ENCODE measurements at places on chromosomes 1 and 21.

DNA sequence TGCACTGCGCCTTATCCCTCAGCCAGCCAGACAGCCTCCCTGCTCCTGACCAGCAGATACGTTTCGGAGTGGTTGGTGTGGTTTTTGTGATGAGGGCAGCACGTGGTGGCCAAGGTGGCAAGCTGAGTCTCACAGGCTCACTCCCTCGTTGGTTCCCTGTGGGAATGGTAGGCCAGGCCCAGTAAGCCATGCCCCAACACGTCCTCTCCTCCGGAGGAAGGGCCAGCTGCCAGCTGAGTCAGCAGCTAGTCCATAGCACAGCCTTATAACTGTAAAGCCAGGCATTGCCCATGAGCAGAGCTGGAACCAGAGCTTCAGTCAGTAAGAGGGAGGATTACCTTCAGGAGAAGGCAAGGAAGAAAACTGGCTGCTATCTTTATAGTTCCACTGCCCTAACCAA lies 29.5 kb downstream of the SZRD1 start:
- no peak for DNase-seq

DNA sequence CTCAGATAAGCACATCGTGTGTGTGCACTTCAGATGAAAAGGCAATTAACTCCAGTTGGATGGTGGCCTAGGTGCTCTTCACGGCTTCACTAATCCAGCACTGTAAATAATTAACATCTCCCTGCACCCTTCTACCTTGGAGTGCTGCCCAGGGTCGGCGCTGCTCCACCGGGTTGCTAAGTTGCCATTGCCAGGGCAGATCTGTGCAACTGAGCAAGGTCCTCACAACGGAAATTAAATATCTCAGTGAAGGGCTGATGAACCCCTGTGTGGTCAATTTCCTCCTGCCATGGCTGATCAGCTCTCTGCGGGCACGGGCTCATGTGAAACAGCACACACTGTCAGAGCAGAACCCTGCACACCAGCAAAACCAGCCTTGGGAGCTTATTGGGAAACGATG lies 63.2 kb downstream of the SYDE2 start:
- no peak for DNase-seq

DNA sequence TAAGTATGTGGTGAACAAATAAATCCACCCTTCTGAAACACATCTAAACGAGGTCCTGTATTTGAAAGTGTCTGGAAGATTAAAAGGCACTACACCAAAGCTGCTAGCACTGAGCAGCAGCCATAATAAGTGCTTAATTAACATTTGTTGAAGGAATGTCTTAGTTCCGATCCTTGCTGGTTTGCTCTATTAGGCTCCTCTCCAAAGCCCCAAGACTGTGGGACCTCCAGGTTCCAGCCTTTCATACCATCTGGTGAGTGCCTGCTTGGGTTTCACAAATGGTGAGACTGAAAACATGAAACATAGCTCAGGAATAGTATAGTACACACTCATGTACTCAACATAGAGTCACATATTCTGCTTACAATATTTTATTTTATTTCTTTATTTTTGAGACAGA lies 640 bp upstream of the CYP2J2 start:
- DNase-seq: no peak

DNA sequence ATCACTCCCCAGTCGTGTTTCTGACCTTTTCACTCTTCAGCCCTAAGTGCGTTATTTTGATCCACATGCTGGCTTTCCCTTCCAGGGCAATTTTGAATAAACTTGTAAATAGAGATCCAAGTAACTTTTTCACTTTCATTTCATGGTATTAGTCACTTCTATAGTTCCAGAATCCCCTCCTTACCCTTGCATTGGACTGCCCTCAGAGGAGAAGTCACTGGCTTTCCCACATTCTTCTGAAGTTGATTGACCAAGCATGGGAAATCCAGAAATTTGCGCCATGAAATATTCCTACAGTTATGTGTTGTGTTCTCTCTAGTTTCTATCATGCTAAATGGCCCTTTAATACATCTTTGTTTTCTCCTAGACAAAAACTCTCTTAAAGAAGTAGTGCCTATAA lies 177.3 kb upstream of the GORAB start:
- DNase-seq: no peak

DNA sequence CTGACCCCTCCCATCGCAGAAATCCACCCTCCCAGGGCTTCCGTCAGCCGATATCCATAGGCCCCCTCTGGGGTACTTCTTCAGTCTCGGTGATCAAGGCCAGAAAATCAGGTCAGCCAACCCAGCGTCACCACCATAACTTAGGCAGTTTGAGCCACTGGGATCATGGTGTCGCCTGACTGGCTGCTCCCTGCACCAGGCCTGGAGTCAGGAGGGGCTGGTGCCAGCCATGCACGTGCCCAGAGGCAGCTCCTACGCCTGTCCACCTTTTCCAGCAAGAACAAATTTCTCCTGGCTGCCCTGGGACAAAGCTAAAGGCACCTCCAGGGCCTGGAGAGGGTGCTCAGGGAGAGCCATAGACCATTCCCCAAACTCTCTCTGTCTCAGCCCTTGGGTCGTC lies 4.8 kb upstream of the CTRC start:
- no peak for DNase-seq

GRCh38 chr1:248800459-248800858 lies 25.3 kb downstream of the SH3BP5L start:
- DNase-seq: no peak

DNA sequence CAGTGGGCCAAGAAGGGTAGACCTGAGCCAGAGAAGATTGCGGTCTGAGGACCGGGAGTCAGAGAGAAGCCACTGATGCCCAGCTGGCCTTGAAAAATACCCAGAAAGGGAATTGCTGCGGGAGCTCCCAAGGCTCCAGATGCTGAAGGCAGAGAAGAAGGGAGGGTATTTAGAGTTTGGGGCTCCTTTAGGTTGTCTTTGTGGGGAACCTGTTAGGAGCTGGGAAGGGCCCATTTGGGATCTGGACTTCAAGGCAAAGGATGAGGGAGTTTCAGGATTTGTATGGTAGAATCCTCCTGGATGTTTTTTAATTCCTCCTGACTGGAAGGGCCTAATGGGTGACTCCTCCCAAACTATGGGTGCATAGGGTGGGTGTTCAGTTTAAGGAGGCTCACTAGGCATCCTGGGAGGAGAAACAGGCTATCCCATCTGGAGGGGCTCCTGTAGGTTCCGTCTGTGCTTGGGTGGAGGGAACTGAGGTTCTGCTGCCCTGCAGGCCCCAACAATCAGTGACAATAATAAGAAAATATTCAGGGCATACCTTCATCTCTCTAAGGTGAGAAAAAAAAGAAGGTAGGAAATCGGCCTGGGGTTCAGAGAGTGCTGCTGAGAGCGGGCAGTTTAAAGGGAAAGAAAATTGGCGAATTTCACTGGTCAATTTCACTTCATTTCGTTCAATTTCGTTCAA lies 5.1 kb downstream of the FOXD2 start:
- no peak for DNase-seq

DNA sequence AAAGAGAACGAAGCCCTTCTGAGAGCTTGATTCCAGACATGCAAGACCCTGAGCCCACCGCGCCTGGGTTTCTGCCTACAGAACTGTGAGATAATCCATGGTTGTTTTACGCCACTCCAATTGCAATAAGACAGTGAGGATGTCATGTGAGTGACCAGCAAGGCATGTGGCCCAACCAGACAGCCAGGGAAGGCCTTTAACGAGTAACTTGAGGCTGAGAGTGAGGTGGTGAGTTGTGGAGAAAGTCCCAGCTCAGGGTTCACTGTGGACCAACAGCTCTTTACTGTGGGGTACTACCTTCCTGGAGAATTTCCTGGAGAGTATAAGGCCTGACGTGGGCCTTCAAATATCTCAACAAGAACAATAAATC lies 153.9 kb downstream of the ETS2 start:
- DNase-seq: no peak

- no peak for DNase-seq
Measured at GRCh38 chr1:207343675-207344074, 22.2 kb downstream of the CD55 start.

GRCh38 chr21:29372063-29372802 lies 73.5 kb downstream of the BACH1 start:
- no peak for DNase-seq

DNA sequence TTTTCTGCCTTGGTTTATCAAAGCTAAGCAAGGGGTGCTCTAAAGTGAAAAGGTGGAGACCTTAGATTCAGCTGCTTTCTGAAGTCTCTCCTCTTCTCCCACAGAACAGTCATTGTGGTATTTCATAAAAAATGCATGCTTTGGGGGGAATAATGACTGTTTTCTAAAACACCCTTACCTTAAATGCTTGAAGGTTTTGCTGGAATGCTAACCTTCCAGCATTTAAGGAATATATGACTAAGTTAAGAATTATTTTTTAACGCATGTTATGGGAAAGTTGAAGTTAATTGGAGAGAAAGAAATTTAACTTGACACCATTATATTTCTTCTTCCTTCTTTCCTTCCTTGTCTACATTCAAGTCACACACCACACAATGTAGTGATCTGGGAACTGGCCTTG lies 162.5 kb downstream of the ROR1 start:
- DNase-seq: no peak

DNA sequence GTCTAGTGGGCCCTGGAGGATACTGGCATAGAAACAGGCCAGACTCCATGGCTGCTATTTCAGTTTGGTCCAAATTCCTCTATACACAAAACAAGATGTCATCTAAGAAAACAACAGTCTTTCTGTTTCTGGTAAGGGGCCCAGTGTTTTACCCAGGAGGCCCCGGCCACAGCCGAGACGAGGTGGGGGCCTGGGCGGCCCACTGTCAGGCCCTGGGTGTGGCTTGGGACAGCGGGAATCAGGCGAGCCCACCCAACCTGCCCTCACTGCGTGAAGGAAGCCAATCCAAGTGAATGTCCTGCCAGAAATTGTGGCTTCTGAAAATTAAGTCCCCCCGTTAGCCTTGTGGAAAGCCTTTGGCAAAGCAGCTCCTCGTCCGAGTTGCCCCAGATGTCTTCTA lies 31.2 kb upstream of the GPR153 start:
- DNase-seq: no peak

DNA sequence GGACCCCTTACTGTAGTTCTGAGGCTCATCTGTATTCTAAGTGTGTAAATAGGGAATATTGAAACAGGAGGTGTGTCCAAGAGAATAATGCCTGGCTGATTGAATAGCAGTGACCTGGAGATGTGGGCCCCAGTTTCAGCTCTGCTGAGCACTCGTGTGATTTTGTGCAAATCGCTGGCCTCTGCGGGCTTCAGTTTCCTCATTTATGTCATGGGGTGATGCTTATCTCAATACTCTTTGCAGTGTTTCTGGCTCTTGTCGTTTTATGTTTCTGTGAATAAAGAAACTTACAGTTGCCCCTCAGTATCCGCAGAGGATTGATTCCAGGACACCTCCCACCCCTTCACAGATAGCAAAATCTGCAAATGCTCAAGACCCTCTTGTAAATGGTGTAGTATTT lies 5.0 kb downstream of the COG2 start:
- no peak for DNase-seq

GRCh38 chr1:74464037-74464436 lies 48.4 kb downstream of the LRRC53 start:
- DNase-seq: no peak

- no peak for DNase-seq
Measured at GRCh38 chr21:40723966-40724365, 123.0 kb downstream of the DSCAM start.

All from left hindlimb (tissue), 1 donor.